ENCODE measurements at places on chromosomes 12 and 14. TPM values are rescaled to one million over a fixed set of nuclear protein-coding genes. Genes with fewer than 3 reads are reported as not detected.

The SIRT4 gene
- total RNA-seq = 4.1 TPM

The FGF6 gene
- total RNA-seq = not detected

The RNASE3 gene
- not detected for total RNA-seq

The IFNG-AS1 gene
- not detected for total RNA-seq

The TMTC1 gene
- 19.8 TPM for total RNA-seq

The GAS2L3 gene
- total RNA-seq = 19.1 TPM

The CKB gene
- total RNA-seq = 572 TPM

The DLK1 gene
- 1.3 TPM for total RNA-seq

The CLMN gene
- total RNA-seq = 8.2 TPM

The SIX6 gene
- total RNA-seq = not detected

The ZNF384 gene
- 60.1 TPM for total RNA-seq

The AVPR1A gene
- 0.20 TPM for total RNA-seq

The TAS2R8 gene
- not detected for total RNA-seq

The FOXN4 gene
- total RNA-seq = 0.26 TPM

The CCND2 gene
- total RNA-seq = 223 TPM

Data from H1 (cell line).